Stimulated activated CD8-positive, alpha-beta memory T cell treated with anti-CD3 and anti-CD28 coated beads, Interleukin-4, amount 100 ng/mL, for 4 hours (primary cell): ENCODE measurements at places on chromosomes 7 and 10.
A peak's percentile ranks its signal among the peaks of the same experiment; 100 is the strongest.

DNA sequence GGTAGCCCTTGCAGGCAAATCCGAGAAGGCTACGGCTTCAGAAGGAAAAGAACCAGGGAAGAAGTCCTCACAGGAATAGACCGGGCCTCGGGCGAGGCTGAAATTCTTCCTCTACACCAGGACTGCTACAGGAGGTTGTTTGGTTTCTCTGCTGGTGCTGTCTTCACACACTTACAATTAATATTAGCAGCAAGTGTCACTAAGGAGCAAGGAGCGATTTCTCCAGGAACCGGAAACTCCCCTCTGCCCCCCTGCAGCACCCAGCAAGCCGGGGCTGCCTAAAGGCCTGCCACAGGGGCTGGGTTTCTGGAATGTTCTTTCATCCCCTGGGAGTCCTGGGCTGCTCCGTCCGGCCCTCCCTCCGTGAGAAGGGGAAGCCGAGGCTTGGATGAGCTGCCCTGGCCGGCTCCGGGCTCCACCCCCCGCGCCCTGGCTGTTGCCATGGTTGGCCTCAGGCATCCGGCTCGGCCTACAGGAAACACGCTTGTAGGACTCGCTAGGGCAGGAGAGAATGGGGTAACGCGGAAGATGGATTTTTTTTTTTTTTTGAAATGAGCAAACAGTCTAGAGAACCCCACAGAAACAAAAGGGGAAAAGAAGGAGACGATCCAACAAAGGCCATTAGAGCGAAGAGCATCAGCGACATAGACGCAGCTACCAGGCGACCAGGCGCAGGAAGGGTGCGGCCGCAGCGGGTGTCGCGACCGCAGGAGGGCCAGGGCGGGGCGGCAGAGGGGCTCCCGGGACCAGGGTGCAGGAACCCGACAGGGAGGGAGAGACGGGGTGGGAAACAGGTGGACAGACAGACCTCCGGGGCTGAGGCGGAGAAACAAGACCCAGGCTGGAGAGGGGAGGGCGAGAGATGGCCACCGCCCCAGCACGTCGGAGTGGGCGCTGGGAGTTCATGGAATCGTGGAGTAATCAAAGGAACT lies 33.0 kb downstream of the EN2 start:
- DNase-seq, result no peak

DNA sequence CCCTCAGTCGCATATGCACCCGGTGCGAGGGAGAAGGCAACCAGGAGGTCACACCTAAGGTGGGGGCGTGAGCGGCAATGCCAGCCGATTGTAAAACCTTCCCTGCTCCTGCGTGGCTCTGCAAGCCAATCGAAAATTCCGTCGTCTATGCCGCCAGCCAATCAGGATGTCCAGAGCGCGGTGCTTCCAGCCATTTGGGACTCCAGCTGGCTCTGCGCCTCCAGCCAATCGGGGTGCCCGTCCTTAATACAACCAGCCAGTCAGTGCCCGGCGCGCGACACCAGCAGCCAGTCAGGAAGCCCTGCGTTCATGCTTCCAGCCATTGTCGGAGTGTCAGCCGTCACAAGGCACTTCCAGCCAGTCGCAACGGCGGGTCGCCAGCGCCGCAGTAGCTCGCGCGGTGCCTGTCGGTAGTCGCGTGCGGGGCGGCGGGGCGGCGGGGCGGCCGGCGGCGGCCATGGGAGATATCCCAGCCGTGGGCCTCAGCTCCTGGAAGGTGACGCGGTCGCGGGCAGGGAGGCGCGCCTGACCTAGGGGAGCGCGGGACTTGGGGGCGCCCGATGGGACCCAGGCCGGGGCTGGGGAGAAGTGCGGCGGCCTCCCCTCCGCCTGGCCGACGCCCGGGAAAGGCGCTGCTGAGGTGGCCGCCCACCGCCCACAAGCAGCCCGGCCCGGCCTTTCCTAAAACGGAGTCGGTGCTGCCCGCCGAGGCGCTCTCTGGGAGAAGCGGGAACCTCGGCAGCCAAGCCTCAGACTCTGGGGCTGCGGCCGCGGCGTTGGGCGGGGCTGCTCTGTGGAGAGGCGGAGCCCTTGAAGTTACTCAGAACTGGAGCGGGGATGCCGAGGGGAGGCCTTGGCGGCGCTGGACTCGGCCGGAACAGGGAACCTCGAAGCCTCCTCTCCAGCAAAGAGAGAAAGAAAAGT lies at the start of gene AKR1E2:
AKR1E2 (plus strand) TSS at position 340 of the 924 bp plus-strand sequence; CDS start at position 458, 118 bp downstream.
- DNase-seq, result peak; percentile 29

DNA sequence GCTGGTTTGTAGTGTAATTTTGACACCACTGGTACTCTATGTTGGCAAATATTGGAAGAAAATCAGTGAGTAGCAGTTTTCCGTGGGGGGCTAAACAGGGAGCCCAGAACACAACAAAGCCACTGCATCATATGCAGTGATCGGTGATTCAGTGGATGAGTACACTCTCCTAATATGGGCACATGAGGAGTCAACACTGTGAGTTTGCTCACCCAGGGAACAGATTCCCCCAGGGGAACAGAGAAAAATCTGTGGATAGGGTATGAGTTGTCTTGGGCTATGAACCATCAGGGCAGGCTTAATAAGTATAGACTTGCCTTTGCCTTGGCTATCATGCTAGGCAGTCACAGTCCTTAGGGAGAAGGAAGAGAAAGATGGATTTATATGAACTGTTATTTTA lies 227.7 kb upstream of the SEMA3E start:
- no peak for DNase-seq

DNA sequence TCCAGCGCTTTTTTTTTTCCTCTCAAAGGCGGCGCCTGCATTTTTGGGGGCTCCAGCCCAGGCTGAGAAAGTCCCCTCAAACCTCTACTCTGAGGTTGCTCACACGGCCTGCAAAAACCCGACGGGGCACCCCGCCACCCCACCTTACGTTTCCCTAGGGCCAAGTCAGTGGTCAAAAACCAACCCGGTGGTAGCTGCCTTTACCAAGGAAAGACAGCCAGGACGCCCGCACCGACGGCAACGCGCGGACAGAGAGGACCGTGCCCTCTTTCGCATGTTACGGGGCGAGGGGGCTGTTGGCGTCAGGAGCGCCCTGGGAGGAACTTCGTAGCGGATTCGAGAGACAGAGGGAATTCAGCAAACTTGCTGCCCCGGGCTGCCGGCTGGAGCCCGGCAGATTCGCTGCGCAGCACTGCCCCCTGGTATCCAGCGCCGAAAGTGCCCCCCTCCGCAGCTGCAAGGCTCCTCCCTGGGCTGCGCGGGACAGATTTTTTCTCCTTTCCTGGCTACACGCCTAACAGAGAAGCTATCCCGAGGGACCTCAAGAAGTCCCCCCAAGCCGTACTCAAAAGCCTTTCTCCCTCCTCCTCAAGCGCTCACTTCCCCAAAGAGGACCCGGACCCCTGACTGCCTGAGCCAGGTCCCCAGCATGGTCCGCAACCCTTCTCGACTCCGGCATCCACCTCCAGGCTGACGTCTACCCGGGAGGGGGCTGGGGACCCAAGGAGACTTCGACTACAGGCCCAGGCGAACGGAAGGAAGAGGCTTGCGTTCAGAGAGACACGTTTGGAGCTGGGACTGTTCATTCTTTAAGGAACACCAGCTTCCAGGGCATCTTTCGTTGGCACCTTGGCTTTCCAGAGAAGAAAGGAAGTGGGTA lies 27.7 kb upstream of the VAX1 start:
- DNase-seq, result no peak

- no peak for DNase-seq
These were observed 13.5 kb downstream of the CREM start for GRCh38 chr10:35140126-35140525.

- no peak for DNase-seq
These were observed 474.6 kb upstream of the FZD8 start for GRCh38 chr10:36116731-36117130.

GRCh38 chr7:71613313-71613712 lies 481.4 kb downstream of the GALNT17 start:
- DNase-seq, result no peak

- no peak for DNase-seq
These were observed 14.6 kb downstream of the ADAP1 start for GRCh38 chr7:939843-940242.

DNA sequence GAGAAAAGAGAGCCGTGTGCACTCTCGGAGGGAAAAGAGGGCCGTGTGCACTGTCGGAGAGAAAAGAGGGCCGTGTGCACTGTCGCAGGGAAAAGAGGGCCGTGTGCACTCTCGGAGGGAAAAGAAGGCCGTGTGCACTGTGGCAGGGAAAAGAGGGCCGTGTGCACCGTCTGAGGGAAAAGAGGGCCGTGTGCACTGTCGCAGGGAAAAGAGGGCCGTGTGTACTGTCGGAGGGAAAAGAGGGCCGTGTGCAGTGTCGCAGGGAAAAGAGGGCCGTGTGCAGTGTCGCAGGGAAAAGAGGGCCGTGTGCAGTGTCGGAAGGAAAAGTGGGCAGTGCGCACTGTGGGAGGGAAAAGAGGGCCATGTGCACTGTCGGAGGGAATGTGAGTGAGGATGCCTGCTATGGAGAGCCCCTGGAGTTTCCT lies 188.7 kb downstream of the DNAJB6 start:
- DNase-seq, result no peak

- DNase-seq, result no peak
These were observed 25.8 kb downstream of the ASZ1 start for GRCh38 chr7:117401293-117402002.

DNA sequence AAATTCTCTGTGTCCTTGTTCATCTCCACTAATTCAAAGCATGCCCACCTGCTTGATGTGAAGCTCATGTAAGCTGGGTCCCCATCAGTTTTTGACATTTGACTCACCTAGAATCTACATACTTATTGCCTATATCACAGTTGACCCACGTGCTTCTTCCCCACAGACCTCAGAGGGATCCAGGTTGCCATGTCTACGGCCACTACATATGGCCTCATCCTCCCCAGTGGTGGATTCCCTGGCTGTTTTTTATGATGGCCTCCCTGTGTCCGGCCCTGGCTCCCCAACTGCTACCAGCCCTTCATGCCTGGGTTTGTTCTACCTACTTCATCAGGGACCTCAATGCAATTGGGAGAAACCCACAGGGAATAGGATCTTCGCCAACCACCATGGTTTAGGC lies 187.4 kb upstream of the GDF10 start:
- DNase-seq, result no peak

- no peak for DNase-seq
These were observed 12.9 kb downstream of the GRM8 start for GRCh38 chr7:127239814-127240213.
